Right kidney (tissue), 9 donors: ENCODE measurements at places on chromosomes 16 and 17.

- DNase-seq, result no peak
Measured at GRCh38 chr17:58535431-58535830, 21.0 kb upstream of the MTMR4 start.

GRCh38 chr17:57552114-57552624, 192.9 kb downstream of the CCDC182 start:
- DNase-seq, result peak; percentile 75

DNA sequence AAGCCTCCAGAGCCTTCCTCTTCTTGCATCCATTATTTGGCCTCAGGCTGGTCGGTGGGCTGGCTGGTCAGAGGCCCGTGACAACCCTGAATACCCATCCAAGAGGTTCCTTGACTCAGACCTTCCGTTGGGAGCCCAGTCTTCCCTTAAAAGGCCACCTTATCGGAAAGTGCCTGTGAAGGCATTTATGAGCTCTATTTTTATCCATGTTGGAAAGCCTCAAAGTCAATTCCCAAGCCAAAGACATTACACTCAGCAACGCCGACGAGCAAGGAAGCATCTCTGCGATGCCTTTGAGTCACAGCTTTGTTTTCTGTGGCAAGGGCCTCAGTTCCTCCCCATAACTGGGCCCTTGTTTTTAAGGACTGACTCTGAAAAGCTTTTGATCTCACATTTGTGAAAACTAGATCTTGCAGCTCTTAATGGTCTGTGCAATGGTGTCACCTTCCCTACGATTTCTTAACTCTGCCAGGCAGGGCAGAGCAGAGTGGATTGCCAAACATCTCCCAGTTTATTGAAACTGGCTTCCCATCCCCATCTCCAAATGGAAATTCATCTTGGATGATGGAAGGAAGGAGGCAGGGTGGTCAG, 13.3 kb upstream of the SPOP start:
- no peak for DNase-seq

GRCh38 chr16:6714510-6714909, 618.1 kb upstream of the RBFOX1 start:
- no peak for DNase-seq

DNA sequence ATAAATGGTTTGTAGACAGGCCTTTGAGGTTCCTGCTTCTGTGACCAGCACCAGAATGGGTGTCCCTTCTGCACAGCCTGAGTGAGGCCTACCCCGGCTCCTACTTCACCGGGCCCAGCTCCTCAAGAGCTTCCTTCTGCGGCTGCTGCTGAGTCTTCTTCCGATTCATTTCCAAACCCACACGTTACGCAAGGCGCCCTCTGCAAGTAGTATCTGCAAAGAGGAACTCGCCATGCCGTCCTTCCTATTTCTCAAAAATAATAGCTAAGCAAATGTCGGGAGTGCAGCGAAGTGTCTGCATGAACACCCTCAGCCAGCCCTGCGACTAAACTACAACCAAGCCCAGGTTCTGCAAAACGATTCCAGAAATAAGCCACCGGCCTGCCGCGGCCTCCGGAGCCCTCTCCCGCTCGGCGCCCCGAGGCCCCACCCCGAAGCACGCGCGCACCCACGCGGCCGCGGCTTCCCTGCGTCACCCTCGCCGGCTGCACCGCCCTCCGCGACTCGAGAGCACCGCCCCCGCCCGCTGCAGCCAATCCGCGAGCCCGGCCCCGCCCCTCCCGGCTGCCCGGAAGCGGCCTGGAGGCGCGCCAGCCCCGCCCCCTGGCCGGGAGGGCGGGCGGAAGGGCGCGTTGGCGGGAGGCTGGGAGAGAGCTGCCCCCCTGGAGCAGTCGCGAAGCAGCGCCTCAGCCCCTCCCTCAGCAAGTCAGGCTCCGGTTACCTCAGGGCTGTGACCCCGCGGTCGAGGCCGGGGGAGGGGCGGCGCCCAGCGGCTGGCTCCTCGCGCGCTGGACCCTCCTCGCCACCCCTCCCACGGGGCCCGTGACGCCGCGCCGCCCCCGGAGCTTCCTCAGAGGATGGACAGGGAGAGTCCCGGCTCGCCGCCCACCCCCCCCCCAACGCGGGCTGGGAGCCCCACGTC, 8.3 kb downstream of the MNT start:
- DNase-seq, result peak; percentile 91

DNA sequence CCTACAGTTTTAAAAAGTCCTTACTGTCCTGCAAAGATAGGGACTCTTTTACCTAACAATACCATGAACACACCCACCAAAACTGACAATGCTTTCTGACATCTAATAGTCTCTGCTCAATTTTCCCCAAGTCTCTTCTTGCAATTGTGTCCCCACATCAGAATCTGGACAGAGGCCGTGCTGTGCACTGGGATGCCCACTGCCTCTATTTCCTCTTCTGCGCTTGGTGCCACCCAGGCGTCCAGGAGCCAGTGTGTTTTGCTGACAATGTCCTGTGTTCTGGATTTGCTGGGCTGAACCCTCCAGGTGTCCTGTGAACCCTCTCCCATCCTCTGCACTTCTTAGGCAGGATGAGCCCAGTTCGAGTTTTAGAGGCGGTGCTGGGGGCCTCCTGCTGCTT, 6.4 kb upstream of the ARHGDIA start:
- no peak for DNase-seq

GRCh38 chr17:37848690-37849616, 75.3 kb upstream of the TBC1D3K start:
- DNase-seq, result no peak
